ENCODE measurements at places on chromosomes 3 and 15. TPM values are rescaled to one million over a fixed set of nuclear protein-coding genes. Genes with fewer than 3 reads are reported as not detected.

DNA sequence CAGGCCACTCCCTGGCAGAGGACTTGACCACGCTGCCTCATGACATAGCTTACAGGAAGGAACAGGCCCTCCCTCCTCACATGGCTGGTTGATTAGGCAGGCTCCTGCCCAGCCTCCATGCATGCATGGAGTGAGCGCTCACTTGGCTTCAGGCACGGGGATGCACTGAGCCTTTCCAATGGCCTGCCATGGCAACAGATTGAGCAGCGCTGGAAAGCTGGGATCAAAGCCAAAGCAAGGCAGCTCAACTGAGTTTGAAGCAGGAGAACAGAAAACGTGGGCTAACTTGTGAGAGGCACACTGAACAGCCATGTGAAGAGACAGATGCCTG, 5.9 kb upstream of the GRAMD2A start:
- no peak overlapping the region for H3K27ac ChIP-seq
- peaks cover 100% of the 10 kb centered on the region for H3K36me3 ChIP-seq
- H3K4me1 ChIP-seq: peaks cover 14% of the 10 kb centered on the region
- no peak overlapping the region for H3K4me3 ChIP-seq

GRCh38 chr3:160174621-160175020, 50.6 kb upstream of the C3orf80 start:
- DNase-seq: no peak
- peaks cover 20% of the 10 kb centered on the region for H3K4me1 ChIP-seq
- H3K4me3 ChIP-seq: no peak overlapping the region
- peaks cover 8% of the 10 kb centered on the region for H3K27me3 ChIP-seq
- H3K36me3 ChIP-seq: no peaks in the 10 kb centered on the region
- H3K27ac ChIP-seq: no peak overlapping the region

DNA sequence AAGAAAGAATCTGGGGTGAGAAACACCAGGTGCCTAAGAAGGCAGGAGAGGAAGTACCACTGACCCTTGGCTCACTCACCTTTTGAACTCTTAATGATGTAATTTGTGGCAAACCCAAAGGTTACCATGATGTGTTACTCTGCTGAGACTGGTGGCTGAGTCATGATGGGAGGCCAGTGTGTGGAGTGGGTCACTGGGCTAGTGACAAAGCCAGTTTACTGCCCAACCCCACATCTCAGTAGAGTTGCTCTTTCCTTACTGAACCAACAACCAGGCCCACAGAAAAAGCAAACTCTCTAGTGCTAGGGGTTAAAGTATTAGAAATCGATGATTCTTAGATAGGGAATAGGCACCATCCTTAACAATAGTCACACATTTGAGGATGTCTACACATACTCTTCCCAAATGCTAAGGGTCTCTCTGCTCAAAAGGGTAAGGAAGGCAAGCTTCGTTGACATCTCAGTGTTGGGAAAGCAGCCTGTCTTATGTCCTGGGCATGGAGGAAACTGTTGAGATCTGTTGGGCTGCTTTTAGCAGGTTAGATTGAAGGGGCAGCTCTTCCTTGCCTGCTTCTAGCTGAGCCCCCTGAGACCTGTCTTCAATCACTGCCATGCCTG, 3.1 kb downstream of the RBP2 start:
- H3K4me3 ChIP-seq: no peak overlapping the region
- DNase-seq: no peak

DNA sequence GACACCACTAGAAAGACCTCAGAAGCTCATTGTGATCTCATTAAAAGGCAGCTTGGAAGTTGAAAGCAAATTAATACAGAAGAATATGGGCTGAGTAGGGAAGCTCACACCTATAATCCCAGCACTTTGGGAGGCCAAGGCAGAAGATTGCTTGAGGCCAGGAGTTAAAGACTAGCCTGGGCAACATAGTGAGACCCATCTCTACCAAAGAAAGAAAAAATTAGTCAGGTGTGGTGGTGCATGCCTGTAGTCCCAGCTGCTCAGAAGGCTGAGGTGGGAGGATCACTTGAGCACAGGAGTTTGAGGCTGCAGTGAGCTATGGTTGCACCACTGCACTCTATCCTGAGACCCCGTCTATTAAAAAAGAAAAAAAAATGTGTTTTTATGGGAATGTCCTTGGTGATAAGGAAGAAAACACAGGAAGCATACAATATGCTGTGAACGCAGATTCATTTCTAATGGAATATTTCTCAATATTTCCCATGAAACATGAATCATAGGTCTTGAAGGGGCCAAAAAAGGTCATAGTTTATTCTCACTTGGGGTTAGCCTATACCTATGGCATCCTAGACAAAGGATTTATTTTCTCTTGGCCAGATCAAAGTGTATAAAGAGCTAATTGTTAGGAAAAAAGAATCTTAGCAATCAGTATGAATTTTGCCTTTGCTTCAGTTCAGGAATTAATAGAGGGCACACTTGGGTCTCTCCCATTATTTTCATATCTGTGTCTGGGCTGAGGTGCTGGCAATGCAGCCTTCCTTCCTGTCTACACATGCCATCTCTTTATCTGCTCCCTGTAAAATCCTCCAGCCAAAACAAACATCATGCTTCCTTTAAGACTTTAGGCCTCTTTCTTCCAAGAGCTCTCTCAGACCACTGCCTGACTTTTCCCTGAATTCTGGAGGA, 98.2 kb downstream of the FNDC3B start:
- H3K4me3 ChIP-seq: no peak overlapping the region
- H3K27me3 ChIP-seq: no peaks in the 10 kb centered on the region
- peaks cover 21% of the 10 kb centered on the region for H3K36me3 ChIP-seq
- no peak for DNase-seq
- peaks cover 68% of the 10 kb centered on the region for H3K4me1 ChIP-seq

- H3K27ac ChIP-seq: no peak overlapping the region
- H3K27me3 ChIP-seq: no peaks in the 10 kb centered on the region
- H3K36me3 ChIP-seq: peaks cover 24% of the 10 kb centered on the region
These were observed 1.7 kb upstream of the STAB1 start for GRCh38 chr3:52493232-52494017.

GRCh38 chr3:17014709-17015108, 130.0 kb downstream of the PLCL2 start:
- DNase-seq: no peak
- H3K36me3 ChIP-seq: peaks cover 50% of the 10 kb centered on the region
- no peak overlapping the region for H3K4me3 ChIP-seq
- H3K4me1 ChIP-seq: peaks cover 3% of the 10 kb centered on the region
- H3K27ac ChIP-seq: no peak overlapping the region

GRCh38 chr15:53978253-53978906, at the start of gene UNC13C:
TSS of gene UNC13C (plus strand) at chr15:53978441. CDS start at chr15:54012904, 34,463 bp downstream.
- H3K36me3 ChIP-seq: no peaks in the 10 kb centered on the region
- H3K27ac ChIP-seq: no peak within 1 kb of the TSS
- no peak for DNase-seq
- H3K4me1 ChIP-seq: no peaks in the 10 kb centered on the region
- H3K27me3 ChIP-seq: peaks cover 21% of the 10 kb centered on the region
- H3K4me3 ChIP-seq: no peak within 1 kb of the TSS

- peak overlapping the region; percentile 86 for H3K27ac ChIP-seq
- peak overlapping the region; percentile 85 for H3K4me3 ChIP-seq
- H3K36me3 ChIP-seq: peaks cover 26% of the 10 kb centered on the region
- peak; percentile 70 for DNase-seq
- peaks cover 66% of the 10 kb centered on the region for H3K4me1 ChIP-seq
These were observed 6.9 kb upstream of the FOXB1 start for GRCh38 chr15:59997070-59997701.

Gene WDR93
- total RNA-seq: not detected

GRCh38 chr3:49199239-49199899, 28.0 kb downstream of the KLHDC8B start:
- no peaks in the 10 kb centered on the region for H3K4me1 ChIP-seq
- no peak overlapping the region for H3K4me3 ChIP-seq
- H3K27ac ChIP-seq: no peak overlapping the region
- H3K36me3 ChIP-seq: no peaks in the 10 kb centered on the region

Measured in activated T-helper 2 cell treated with anti-CD3 and anti-CD28 coated beads, Interferon-gamma antibody, Interleukin-2, Interleukin-4, amounts not matched to agents 10 μg/mL and 5 μg/mL and 100 μg/mL, durations not matched to agents 14 hours and 24 hours and 36 hours (primary cell).